ENCODE measurements at places on chromosomes 7 and 10.

- DNase-seq = no peak
Measured at GRCh38 chr10:122861711-122862161, 16.1 kb upstream of the CUZD1 start.

DNA sequence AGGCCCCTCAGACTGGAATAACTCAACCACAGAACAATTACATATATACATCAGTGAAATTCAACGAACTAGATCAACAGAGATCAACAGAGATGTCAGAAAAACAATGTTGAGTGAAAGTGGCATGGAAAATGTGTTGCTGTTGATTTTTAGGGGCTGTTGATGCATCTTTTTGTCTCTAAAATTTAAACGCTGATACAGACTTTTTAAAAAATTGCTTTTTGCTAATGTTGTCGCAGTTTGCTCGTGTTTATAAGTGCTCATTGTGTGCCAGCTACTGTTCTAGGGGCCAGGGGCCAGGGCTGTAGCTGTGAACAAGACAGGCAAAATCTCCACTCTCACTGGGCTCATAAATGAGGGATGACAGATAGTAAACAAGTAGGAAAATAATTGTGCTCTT, 18.3 kb downstream of the TMEM248 start:
- DNase-seq = no peak

GRCh38 chr7:142457146-142457703, 199.4 kb upstream of the PRSS58 start:
- no peak for DNase-seq

- DNase-seq = no peak
Measured at GRCh38 chr10:116143673-116144222, 129.3 kb downstream of the GFRA1 start.

DNA sequence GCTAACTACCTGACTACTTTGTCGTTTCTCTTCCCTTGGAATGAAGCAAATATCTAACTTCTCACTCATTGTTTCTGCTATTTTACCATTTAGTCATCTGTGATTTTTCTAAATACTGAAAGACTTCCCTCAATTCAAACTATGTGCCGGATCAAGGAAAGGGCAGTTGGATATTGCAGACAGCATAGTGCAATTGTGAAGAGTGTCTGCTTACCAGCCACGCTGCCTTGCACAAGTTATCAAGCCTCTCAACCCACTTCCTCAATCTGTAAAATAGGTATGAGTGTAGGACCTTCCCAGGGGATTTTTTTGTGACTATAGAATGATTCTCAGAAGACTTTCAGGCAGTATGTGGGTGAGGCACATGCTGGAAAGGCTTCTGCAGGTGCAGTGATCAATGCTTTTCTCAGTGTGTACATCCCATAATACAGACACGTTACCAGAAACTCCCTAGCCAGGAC, 54.3 kb downstream of the EGFR start:
- no peak for DNase-seq

DNA sequence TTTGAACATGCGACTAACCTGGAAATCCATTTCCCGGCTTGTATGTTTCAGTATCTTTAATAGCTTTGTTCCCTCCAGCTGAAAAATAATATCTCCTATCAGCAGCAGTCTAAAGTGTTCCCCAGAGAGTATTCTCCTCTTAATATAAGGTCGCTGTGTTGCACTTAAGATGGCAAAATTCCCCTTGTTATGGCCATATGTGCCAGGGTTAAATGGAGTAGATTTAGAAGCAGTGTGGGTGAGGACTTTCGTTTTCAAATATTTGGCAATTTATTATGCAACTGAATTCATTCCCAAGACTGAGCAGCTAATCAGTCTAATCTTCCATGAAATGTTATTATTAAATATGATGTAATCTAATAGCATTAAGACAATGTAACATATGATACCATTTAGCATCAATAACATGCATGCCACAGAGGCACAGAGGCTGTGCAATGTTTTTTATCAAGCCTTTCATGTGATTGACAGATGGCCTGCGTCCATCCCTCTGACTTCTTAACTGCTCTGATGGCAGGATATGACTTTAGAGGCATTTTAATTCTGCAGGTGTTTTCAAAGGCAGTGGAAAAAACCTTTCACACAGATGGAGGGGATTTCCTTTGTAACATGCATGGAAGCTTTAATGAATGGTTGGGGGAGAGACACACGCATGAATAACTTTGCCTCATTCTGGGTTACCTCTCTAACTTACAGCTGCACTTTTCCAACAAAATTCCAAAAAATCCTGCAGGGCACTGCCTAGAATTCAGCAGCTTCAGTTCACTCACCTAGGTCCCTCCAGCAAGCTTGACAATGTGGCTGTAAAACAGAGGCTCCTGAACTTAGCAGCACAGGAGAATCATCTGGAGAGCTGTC, 55.1 kb upstream of the ZPBP start:
- DNase-seq = no peak

DNA sequence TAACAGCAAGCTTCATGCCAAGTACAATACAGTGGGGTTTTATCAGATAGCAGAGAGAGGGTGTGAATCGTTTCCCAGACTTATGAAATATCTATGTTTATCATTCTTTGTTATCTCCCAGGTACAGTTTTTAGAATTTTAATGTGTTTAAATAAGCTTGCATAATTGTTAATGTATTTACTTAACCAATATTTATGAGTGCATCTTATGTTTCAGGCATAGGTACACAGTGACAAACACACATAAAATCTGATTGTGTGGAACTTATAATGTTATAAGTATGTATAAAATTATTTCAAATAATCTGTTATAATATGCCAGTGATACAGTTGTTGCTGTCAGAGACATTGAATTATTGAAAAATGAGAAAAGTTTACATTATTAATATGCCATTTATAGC, 1011.4 kb upstream of the C7orf33 start:
- DNase-seq = no peak

- no peak for DNase-seq
Measured at GRCh38 chr10:13729586-13730305, 143.0 kb downstream of the PRPF18 start.

DNA sequence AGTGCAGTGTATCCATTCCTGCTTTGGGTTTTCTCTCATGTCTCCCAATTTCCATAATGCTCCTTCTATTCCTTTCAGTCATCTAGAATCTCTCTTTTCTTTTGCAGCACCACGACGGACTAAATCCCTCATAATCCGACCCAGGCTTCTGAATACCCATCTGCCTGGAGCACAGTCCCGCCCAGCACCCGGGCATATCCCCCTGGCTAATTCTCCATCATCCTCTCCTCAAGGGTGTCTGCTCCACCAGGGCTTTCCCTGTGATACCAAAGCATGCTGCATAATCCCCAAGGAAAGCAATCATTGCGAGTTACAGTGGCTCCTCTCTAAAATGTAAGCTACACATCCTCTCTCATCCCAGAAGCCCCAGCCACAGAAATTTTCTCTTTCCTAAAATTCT, 321.9 kb downstream of the CCDC3 start:
- DNase-seq = no peak

GRCh38 chr7:2228921-2229320, 3.8 kb downstream of the MAD1L1 start:
- DNase-seq = no peak

GRCh38 chr7:129875745-129876411, 76.9 kb downstream of the UBE2H start:
- no peak for DNase-seq

DNA sequence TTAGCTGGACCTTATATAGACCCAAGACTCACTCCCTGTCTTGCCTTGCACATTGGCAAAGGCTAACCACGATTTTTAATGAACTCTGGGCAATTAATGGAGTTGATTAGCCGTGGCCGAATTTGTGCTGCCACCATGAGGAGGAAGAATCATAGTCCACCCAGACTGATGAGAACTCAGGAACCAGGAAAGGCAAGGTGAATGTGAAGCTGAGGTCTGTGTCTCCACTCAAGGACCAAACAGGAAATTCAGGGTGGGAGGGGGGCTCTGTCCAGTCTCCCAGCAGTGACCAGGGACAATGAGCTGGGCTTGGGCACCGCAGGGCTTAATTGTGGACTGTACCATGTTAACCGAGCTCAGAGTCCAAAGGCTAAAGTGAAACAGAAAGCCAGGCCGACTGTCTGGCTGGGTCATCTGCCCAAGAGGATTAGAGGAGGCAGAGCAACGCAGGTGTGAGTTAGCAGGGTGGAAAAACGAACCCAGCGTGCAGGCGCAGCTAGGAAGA, 127.0 kb upstream of the JCAD start:
- no peak for DNase-seq

GRCh38 chr10:6046773-6047611, 15.2 kb downstream of the IL2RA start:
- no peak for DNase-seq

GRCh38 chr7:25562673-25563182, 334.4 kb upstream of the NPVF start:
- no peak for DNase-seq

GRCh38 chr7:159096736-159097581, 47.7 kb downstream of the VIPR2 start:
- no peak for DNase-seq

GRCh38 chr7:121084748-121085336, 96.3 kb downstream of the CPED1 start:
- no peak for DNase-seq

GRCh38 chr10:18523025-18523424, 128.4 kb downstream of the NSUN6 start:
- no peak for DNase-seq

- DNase-seq = no peak
Measured at GRCh38 chr10:3858051-3858845, 73.2 kb upstream of the KLF6 start.

- no peak for DNase-seq
Measured at GRCh38 chr7:80279760-80280159, 145.1 kb downstream of the GNAI1 start.

GRCh38 chr7:71470830-71471229, 338.9 kb downstream of the GALNT17 start:
- no peak for DNase-seq

GRCh38 chr7:143233816-143234532, 12.1 kb downstream of the TAS2R40 start:
- no peak for DNase-seq

- no peak for DNase-seq
Measured at GRCh38 chr10:73937333-73938043, 26.6 kb downstream of the PLAU start.

- DNase-seq = no peak
Measured at GRCh38 chr7:104267701-104268368, 60.0 kb upstream of the ORC5 start.

GRCh38 chr7:41573015-41573414, 129.9 kb downstream of the INHBA start:
- DNase-seq = no peak

- no peak for DNase-seq
Measured at GRCh38 chr7:11232462-11232861, 258.8 kb downstream of the PHF14 start.

GRCh38 chr7:66277492-66277891, 72.4 kb downstream of the TPST1 start:
- DNase-seq = no peak

DNA sequence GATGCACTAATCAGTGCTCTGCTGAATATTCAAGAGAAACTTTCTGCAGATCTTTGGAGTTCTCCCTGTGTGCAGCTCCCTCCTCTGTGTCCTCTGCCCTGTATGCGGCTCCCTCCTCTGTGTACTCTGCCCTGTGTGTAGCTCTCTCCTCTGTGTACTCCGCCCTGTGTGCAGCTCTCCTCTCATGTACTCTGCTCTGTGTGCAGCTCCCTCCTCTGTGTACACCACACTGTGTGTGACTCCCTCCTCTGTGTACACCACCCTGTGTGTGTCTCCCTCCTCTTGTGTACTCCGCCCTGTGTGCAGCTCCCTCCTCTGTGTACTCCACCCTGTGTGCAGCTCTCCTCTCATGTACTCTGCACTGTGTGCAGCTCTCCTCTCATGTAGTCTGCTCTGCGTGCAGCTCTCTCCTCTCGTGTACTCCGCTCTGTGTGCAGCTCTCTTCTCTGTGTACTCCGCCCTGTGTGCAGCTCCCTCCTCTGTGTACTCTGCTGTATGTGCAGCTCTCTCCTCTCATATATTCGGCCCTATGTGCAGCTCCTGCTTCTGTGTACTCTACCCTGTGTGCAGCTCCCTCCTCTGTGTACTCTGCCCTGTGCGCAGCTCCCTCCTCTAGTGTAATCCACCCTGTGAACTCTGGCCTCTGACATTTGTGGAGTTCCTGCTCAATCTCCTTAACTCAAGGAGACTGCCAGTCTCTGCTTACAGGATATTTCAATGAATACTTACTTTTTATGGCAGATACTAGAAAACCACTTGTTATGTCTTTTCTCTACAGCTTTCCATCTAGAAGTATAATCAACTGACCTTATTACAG, 280.4 kb downstream of the GLRX3 start:
- no peak for DNase-seq

DNA sequence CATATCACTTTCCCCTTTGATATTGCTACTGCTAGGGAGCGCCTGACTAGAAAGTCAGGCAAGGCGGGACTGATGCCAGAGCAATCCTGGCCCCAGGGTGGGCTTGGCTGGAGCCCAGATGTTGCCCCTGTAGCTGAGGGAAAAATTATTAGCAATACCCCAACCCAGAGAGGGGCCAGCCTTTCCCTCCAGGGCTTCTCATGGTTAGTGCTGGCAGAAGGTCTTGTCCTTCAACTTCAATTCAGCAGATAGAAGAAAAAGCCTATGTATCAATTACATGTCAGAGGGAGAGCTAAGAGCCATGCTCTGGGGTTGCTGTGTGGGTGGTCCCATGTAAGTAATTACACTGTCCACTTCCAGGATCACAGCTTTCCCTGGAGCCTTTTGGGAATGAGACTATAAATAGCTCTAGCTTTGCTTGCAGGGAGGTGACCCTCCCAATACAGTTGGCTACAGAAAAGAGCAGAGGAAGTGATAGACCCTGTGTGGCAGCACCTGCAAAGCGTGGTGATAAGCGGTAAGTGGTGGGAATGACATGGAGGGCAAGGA, 579.1 kb downstream of the CCSER2 start:
- no peak for DNase-seq

DNA sequence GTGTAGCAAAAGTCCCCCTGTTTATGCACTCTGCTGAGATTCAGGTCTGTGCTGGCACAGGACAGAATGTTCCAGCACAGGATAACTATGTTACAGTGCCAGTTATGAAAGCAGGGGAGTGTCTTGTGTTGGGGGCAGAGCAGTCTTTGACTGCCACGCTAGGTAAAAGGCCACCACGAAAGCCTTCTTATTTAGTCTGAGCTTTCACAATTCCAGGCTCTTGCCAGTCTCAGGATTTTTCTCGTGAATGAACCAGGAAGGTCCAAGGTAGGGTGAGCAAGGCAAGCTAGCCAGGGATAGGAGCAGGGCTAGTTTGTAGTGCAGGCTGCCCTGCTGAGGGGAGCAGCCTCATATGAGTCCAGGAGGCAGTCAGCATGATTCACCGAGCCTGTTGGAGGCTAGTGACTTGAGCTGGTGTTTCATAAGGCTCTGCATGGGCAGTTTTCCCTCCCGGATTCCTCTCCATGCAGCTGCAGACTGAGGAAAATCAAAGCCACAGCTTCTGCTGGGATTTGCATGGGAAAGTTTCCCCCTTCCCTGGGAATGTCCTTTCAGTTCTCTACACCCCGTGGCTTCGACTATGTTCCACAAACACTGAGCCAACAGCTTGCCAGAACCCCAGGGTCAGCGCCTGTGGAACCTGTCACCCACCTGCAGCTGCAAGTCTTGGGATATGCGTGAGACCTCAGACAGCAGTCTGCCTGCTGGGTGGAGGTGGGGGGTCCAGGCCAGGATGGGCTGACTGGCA, 112.3 kb downstream of the JCAD start:
- DNase-seq = no peak

GRCh38 chr10:44376472-44377099, 8.3 kb downstream of the CXCL12 start:
- no peak for DNase-seq
